ENCODE measurements at places on chromosomes 7 and 10. TPM values are rescaled to one million over a fixed set of nuclear protein-coding genes. Genes with fewer than 3 reads are reported as not detected.

DNA sequence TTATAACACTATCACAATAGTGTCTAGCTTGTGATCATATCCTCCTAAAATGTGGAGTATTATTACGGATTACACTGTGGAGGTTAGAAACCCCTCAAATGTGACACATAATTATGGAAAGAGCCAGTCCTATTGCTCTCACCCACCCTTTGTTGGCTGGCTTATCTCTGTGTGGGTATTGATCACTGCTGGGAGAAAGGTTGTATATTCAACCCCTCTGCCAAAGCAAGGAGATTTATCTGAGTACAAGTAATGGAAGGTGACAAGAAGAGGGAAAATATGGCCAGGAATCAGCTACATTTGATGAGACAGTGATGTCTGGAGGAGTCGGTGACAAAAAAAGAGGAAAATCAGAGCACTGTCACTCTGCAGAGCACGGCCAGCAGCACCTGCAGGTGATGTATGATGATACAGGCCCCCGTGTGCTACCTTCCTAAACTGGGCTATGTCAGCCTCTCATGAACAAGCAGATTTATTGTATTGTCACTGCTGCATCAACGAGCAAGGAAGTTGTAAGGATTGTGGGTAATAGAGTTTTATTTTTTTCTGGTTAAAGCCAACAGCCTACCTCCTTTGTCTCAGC lies 235.3 kb downstream of the PHF14 start:
- no peak for DNase-seq

The MACROH2A2 gene
- 16.6 TPM for polyA plus RNA-seq

DNA sequence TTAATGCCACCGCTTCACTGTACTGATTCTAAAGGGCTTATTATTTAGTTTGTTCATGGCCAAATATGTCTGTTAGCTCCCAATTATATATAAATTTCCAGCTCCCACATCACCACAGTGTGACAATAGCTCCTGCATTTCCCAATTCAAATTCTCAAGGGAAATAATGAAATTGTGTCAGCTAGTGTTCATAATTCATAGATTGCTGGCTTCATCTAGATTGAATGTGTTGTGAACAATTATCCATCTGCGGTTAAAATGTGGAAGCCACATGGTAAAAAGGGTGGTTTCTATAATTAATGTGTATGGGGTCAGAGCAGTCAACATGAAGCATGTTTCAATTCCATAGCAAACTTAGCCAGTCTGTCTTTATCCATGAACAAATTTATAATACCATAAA lies 154.3 kb downstream of the SEMA3E start:
- no peak for DNase-seq

The TRPV5 gene
- 0.12 TPM for polyA plus RNA-seq

GRCh38 chr7:19235680-19236079 lies 90.5 kb upstream of the FERD3L start:
- no peak for DNase-seq

DNA sequence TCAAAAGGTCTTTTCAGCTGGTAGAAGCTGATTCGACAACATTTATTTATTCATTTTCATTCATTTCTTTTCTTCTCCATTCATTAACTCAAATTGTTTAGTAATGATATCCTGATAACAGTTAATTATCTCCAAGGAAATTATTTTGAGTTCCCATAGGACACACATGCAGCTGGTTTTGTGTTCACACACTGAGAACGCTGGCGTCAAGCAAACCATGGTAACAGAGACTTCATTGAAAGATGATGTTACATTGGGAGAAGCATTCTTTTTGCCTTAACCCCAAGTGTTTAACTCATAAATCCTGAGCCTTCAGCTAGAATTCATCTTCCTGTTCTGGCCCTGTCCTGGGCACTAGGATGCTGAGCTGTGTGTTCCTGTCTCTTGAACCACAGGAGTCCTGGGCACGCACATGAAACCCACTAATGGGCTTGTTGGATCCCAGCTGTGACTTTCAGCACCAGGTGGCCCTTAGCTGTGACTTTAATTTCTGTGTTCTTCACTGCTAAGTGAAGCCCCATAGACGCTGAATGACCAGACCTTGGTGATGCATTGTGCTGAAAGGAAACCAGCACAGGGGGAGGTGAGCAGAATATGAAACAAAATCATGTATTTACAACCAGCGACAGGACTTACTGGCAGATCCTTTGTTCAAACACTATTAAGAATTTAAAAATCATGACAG lies 121.5 kb upstream of the PRSS58 start:
- DNase-seq: no peak

The STEAP1 gene
- 1.3 TPM for polyA plus RNA-seq

The PVRIG gene
- 11.6 TPM for polyA plus RNA-seq

The C10orf95 gene
- polyA plus RNA-seq: not detected

- DNase-seq: no peak
These were observed 80.2 kb downstream of the RNF216 start for GRCh38 chr7:5701085-5701914.

GRCh38 chr7:45178241-45179225 lies 20.9 kb downstream of the RAMP3 start:
- no peak for DNase-seq

All from muscle of back (tissue), 13 donors.